Muscle of arm (tissue), 14 donors: ENCODE measurements at places on chromosomes 3 and 15.

DNA sequence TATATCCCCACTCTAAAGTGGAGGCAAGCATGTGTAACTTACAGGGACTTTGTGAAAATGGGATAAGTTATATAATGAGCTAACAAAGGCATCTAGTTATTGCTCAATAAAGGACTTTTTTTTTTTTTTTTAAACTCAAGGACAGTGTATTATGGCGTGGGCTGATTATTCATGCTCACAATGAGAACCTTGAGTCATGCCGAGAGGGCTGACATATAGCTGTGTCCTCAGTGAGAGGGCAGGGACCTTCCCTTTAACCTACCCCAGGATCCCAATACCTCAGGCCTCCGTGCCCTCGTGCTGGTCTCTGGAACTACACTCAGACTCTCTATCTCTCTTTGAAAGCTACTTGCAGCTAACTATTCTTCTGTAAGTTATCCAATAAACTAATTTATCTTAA, 319.9 kb upstream of the ICE2 start:
- DNase-seq, result no peak

DNA sequence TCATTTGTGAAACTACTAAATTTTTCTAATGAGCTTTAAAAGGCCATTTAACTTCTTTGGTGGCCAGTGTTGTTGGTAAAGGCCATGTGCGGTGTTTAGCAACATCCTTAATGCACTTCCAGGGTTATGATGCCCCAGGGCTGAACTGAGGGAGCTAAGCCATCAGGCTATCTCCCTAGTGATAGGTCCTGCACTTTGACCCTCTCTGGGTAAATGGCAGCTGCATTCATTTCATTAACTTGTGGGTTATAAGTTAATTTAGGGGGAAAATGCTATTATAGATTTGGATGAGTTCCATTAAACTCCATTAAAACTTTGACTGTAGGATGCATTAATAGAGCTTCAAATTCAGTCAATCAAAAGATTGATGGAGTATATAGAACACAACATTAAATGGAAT, 366.7 kb upstream of the ZNF717 start:
- no peak for DNase-seq

GRCh38 chr3:131747466-131747865, 244.7 kb upstream of the MRPL3 start:
- DNase-seq, result no peak

DNA sequence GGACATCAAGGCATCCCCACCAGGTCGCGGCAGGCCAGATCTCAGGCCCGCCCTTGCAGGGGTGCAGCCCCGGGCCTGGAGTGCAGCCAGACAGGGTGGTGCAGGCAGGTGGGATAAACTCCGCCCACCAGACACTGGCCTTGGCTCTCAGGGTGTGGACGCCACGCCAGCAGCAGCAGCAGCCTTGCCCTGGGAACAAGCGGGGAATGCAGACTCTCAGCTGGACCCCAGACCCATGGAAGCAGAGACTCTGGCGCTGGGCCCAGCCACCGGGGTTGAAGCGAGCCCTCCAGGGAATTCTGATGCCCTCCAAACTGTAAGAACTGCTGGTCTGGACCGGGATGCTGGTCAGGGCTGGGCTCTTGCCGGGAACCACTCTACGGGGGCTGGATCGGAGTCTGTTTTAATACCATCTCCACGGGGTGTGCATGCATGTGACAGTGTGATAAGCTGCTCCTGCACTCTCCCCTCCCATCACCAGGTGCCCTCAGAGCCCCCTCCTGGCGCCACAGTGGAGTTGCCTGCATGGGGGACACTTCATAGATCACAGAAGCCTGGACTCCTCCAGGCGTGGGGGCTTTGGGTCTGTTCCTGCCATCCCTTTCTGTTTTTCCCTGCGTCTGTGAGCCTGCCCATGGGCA, 142.7 kb downstream of the NSMCE3 start:
- DNase-seq, result no peak

GRCh38 chr3:45180051-45180450, 33.9 kb upstream of the CDCP1 start:
- DNase-seq, result no peak

DNA sequence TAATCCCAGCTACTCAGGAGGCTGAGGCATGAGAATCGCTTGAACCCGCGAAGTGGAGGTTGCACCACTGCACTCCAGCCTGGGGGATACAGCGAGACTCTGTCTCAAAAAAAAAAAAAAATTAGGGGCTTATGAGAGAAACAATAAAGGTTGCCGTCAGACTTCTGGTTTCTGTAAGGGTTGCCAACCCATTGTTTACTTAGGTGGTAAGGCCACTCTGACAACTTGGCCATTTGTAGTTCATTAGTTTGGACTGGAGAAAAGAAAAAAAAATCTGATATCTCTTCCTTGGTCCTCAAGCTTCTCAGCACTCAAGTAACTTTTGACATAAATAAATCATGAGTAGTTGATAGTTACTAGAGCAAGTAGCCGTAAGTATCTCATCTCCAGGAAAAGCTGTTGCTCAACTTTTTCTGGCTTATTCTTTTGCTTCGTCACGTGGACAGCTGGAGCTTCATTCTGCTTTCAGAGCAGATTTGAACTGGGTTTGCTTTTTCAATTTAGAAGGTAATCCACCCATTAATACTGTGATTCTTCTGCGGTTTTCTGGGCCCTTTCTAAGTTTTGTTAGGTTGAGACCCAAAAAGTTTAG, 9.4 kb downstream of the SNX1 start:
- DNase-seq, result no peak

GRCh38 chr3:117719316-117719926, 1009.8 kb downstream of the TUSC7 start:
- DNase-seq, result peak; percentile 11

DNA sequence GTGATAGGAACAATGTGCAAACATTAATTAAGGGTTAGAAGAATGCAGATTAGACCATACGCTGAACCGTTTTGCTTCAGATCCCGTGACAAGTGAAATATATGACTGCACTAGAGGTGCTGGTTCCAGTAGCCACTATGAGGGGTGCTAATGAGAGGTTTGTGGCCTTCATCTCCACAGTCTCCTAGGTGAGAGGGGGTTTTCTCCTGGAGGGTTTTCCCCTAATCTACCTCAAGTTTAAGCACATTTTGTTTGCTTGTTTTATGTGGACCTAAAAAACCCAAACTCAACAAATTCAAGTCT, 13.7 kb upstream of the SHF start:
- no peak for DNase-seq

DNA sequence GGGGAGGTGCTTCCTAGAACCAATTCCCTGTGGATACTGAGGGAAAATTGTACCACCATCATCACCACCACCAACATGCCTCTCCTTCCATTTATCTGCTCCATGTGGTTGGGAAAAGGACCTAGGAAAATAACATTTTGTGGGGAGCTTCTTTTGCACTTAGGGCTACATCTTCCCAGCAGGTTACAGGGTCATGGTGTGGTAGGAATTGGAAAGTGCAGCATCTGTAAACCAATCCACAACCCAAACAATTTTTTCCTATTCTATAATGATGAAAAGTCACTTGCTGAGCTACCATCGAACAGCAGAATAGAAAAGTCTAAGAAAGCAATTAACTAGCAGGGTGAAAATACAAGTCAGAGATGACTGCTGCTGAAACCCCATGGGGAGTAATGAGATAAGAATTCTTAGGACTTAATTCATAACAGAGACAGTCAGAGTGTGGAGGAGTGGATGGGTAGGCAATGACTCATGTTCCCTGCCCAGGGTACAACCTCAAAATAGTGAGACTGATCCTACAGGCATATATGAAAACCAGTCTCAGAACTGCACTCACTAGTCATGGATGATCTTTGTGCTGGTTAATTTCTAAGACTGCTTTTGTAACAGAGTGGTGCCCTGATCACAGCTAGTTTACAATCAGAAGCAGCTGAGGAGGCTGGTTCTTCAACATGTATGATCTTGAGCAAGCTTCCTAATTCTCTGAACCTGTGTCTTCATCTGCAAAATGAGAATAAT, 38.1 kb upstream of the LEKR1 start:
- no peak for DNase-seq

DNA sequence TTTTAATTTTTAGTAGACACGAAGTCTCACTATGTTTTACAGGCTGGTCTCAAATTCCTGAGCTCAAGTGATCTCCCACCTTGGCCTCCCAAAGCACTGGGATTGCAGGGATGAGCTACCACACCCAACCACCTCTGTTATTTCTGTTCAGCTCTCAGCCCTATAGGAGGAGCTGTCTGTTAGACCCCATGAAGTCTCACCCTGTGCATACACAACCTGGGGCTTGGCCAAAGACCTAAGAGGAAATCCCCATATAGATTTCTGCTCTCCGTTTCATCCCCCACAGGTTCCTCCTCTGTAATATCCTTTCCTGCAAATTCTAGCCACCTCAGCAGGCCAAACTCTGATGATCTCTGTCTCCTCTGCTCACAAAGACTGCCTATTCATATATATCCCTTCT, 56.6 kb upstream of the CTDSPL2 start:
- DNase-seq, result no peak

- DNase-seq, result peak; percentile 10
Observed at GRCh38 chr3:81581966-81582599, 179.4 kb downstream of the GBE1 start.
